Liver (tissue), 10 donors: ENCODE measurements at places on chromosomes 7 and 10. TPM values are rescaled to one million over a fixed set of nuclear protein-coding genes. Genes with fewer than 3 reads are reported as not detected.

CLDN3 gene
- total RNA-seq = 3.6 TPM

ADARB2 gene
- total RNA-seq = 0.59 TPM

- no peak overlapping the region for H3K4me3 ChIP-seq
- H3K36me3 ChIP-seq = no peaks in the 10 kb centered on the region
- DNase-seq = no peak
Observed at GRCh38 chr10:71426058-71426605, 29.4 kb downstream of the CDH23 start.

GRCh38 chr10:17737027-17737965 lies 14.7 kb upstream of the TMEM236 start:
- no peak overlapping the region for H3K4me3 ChIP-seq
- no peak overlapping the region for H3K27ac ChIP-seq
- no peaks in the 10 kb centered on the region for H3K4me1 ChIP-seq
- H3K36me3 ChIP-seq = no peaks in the 10 kb centered on the region
- H3K27me3 ChIP-seq = no peaks in the 10 kb centered on the region
- no peak for DNase-seq

- no peak overlapping the region for H3K4me3 ChIP-seq
- H3K27ac ChIP-seq = no peak overlapping the region
- no peaks in the 10 kb centered on the region for H3K36me3 ChIP-seq
Observed at GRCh38 chr10:22655312-22655981, 58.9 kb downstream of the PIP4K2A start.
